Sigmoid colon (tissue), 7 donors: ENCODE measurements at places on chromosomes 7 and 10.

DNA sequence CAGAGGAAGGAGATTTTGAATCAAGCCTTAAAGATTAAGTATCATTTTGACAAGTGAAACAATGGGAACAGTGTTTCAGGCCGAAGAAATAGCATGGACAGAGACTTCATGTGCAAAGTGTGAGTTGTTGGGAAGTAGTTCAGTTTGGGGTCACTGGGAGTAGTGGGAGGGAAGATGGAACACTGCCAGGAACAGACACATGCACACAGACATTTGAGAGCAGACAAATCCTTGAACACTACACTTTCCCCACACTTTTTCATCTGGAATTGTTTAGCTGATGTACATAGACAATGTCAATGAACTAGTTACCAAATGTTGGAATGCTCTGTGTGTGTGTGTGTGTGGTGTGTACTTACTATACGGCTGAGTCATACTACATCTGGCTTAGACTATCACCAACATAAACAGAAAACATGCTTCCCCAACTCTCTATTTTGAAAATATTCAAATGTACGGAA is 52.4 kb upstream of the LRRC17 start:
- DNase-seq = no peak

DNA sequence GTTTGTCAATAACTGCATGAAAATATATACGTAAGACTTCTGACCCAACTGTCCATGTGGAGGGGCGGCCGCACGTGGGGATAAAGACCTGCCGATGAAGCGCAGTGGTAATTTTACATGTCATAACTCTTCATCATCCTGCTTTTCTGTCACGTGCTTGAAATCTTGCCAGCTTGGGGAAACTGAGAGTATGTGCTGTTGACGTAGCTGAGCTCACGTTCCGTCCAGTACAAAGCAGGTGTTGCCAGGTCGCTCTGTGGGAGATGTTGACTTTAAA is 105.1 kb downstream of the INPP5A start:
- peak; percentile 56 for DNase-seq

GRCh38 chr7:46283852-46284251 is 362.8 kb upstream of the IGFBP3 start:
- no peak for DNase-seq

- no peak for DNase-seq
These were observed 673.1 kb downstream of the TNS3 start for GRCh38 chr7:46908770-46909169.

DNA sequence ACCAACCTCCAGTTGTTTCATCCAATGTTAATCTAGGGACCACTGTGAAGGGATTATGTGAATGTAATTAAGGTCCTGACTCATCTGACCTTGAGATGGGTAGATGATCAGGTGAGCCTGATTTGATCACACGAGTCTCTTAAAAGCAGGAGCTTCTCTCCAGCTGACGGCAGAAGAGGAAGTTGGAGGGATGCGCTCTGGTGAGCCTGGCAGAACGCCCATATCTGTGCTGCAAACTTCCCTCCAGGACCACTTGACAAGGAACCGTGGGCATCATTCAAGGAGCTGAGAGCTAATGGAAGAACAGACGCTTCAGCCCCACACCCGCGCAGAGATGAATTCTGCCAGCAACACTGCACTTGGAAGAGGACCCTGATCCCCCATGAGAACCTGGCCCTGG is 642.4 kb downstream of the TNS3 start:
- DNase-seq = no peak

DNA sequence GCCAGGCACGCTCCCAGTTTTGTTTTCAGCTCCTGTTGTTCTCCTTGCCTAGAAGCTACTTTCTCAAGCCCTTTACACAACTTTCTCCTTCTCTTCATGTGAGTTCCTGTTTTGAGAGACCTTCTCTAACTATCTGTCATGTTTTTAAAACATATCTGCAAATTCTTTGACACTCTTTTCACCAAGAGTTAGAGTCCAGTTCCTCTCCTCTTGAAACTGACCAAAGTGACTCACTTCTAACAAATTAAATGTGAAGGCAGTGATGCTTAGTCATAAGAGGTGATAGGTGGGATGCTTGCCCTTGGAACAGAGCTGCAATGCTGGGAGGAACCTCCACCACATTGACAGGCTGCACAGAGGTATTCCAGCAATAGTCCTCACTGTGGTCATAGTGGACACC is 25.3 kb downstream of the ZSCAN25 start:
- DNase-seq = no peak

DNA sequence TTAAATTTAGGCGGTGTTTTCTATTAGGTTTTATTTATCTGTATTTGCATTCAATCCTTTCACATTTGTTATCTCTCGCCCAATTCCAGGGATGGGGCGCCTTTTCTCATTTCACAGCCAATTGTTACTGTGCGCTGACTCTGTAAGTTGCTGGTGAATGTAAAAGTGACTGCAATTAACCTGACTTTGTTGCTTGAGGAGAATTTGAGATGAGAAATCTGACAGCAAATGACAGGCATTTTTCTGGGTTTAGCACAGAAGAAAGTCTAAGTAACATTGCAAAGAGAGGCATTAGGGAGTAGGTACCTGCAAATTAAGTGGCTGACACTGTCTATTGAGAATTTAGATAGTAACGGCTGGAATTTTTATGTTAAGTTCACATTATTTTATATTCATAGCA is 16.6 kb downstream of the FOXP2 start:
- no peak for DNase-seq

GRCh38 chr7:138768241-138768640 is 29.6 kb upstream of the TMEM213 start:
- no peak for DNase-seq

GRCh38 chr10:28903063-28903462 is 225.7 kb downstream of the BAMBI start:
- no peak for DNase-seq

GRCh38 chr10:32995066-32995622 is 37.1 kb upstream of the ITGB1 start:
- DNase-seq = no peak

DNA sequence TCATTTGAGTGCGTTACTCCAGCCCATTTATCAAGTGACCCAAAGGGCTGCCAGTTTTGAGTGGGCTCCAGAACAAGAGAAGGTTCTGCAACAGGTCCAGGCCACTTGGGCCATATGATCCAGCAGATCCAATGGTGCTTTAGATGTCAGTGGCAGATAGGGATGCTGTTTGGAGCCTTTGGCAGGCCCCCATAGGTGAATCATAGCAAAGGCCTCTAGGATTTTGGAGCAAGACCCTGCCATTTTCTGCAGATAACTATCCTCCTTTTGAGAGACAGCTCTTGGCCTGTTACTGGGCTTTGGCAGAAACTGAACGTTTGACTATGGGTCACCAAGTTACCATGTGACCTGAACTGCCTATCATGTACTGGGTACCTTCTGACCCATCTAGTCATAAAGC is 358.8 kb upstream of the SEMA3C start:
- no peak for DNase-seq

GRCh38 chr10:33257439-33258080 is 76.9 kb downstream of the NRP1 start:
- DNase-seq = no peak

- DNase-seq = no peak
These were observed 26.2 kb upstream of the EXOC6 start for GRCh38 chr10:92822060-92822634.

GRCh38 chr7:147044941-147045340 is 928.3 kb downstream of the CNTNAP2 start:
- no peak for DNase-seq

- no peak for DNase-seq
These were observed 511.9 kb upstream of the ZMIZ1 start for GRCh38 chr10:78556705-78557432.

GRCh38 chr7:43768201-43768886 is 9.9 kb downstream of the BLVRA start:
- no peak for DNase-seq

- DNase-seq = no peak
These were observed 23.4 kb upstream of the ZNF716 start for GRCh38 chr7:57426629-57427003.

DNA sequence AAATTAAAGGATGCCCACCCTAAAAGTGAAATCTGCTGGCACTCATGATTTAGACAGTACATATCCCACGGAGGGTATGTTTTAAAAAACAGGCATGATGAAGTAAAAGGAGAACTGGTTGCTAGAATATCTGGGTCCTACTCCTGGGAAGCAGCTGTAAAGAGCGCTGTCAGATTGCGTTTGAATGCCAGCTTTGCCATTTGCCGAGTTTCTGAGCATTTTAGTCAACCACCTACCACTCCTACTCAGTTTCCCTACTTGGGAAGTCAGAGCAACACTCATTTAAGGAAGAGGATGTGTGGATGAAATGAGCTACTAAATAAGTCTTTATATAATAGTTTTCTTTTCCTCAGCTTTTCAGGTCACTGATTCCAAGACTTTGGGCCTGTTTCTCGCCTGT is 1.1 kb upstream of the UMAD1 start:
- no peak for DNase-seq

DNA sequence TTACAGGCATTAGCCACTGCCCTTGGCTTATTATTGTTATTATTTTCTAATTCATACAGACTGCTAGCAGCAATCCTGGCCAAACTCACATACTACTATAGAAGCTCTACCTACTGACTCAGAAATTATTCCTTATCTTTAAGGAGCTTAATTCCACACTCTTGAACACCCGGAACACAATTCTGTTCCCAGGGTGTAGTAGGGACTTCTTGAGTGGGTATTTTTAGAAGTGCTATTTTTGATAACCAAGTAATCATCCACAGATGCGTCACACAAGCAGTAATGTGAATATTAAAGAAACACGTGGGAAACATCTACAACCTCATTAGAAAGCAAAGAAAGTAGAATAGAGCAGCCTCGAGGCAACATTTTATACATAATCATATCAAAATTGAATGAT is 149.2 kb downstream of the PTEN start:
- no peak for DNase-seq

- no peak for DNase-seq
These were observed 26.7 kb upstream of the CYCS start for GRCh38 chr7:25151773-25152172.

GRCh38 chr10:71748671-71749191 is 24.6 kb downstream of the VSIR start:
- peak; percentile 86 for DNase-seq

- no peak for DNase-seq
These were observed 43.7 kb downstream of the CPXM2 start for GRCh38 chr10:123847686-123848432.

GRCh38 chr10:44326474-44327030 is 58.3 kb downstream of the CXCL12 start:
- DNase-seq = no peak

DNA sequence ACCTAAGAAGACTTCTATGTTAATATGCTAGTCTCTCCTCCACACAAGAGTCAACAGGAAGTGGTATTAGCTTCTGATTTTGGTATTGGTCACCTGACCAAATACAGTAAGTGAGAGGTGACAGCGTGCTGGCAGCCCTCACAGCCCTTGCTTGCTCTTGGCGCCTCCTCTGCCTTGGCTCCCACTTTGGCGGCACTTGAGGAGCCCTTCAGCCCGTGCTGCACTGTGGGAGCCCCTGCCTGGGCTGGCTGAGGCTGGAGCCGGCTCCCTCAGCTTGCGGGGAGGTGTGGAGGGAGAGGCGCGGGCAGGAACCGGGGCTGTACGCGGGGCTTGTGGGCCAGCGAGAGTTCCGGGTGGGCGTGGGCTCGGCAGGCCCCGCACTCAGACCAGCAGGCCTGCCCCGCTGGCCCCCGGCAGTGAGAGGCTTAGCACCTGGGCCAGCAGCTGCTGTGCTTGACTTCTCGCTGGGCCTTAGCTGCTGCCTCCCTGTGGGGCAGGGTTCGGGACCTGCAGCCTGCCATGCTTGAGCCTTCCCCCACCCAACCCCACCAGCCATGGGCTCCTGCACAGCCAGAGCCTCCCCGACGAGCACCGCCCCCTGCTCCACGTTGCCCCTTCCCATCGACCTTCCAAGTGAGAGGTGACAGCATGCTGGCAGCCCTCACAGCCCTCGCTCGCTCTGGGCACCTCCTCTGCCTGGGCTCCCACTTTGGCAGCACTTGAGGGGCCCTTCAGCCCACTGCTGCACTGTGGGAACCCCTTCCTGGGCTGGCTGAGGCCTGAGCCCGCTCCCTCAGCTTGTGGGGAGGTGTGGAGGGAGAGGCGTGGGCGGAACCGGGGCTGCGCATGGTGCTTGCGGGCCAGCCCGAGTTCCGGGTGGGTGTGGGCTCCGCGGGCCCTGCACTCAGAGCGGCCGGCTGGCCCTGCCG is 4.2 kb upstream of the ACSL5 start:
- no peak for DNase-seq

- no peak for DNase-seq
These were observed 37.1 kb downstream of the SLC25A13 start for GRCh38 chr7:96284835-96285234.

DNA sequence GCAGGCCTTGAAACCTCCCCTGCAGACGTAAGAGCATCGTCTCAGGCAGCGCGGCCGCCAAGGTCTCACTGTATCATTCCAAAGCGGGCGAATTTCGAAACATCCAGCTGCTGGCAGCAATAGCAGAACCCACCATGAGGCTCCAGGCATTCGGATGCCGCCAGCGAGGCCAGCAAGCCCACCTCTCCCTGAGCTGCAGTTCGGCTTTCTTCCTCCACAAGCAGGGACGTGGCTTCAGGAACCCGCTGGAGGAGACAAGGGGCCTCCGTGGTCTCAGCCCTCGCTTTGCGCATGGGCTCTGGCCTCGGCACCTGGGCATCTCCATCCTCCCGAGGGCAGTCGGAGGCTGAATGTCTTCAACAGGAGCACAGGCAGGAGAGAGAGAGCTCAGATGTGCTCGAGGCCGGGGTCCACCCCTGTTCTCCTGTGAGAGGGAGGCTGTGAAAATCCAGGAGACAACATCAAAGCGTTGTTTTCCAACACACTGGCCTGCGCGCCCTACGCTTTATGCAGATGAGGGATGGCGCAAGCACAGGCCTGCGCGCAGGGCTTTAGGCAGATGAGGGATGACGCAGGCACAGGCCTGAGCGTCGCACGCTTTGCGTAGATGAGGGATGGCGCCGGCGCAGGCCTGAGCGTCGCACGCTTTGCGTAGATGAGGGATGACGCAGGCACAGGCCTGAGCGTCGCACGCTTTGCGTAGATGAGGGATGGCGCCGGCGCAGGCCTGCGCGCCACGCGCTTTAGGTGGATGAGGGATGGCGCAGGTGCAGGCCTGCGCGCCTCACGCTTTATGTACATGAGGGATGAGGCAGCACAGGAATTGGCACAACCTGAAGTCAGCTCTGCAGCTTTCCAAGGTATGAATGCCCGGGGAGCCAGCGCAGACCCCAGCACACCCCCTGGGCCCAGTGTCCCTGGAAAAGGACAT is 103.2 kb downstream of the WDR37 start:
- DNase-seq = peak; percentile 50

GRCh38 chr10:22805304-22805703 is 90.9 kb upstream of the PIP4K2A start:
- no peak for DNase-seq

DNA sequence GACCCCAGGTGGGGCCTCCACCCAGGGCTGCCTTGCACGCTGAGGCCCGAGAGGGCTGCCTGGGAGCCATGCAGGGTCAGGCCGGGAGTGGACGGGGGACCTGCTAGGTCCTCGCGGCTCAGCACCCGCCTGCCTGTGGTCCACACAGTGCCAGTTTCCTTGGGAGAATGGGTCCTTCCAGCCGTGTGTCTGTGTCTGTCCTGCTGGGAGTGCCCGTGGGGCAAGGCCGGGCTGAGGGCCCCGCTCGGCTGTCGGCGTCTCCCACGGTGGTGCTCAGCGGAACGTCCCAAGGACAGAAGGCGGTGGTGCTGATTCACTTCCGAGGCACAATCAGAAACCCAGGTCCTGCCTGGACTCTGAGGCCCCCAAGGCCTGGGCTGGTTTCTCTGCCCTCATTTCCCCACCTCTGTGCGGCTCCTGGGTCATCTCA is 23.2 kb upstream of the GTPBP4 start:
- no peak for DNase-seq
